Activated T-cell treated with anti-CD3 and anti-CD28 coated beads, Interleukin-2, amount 50 U/mL, for 4 hours (primary cell): ENCODE measurements at places on chromosomes 3 and 15.

DNA sequence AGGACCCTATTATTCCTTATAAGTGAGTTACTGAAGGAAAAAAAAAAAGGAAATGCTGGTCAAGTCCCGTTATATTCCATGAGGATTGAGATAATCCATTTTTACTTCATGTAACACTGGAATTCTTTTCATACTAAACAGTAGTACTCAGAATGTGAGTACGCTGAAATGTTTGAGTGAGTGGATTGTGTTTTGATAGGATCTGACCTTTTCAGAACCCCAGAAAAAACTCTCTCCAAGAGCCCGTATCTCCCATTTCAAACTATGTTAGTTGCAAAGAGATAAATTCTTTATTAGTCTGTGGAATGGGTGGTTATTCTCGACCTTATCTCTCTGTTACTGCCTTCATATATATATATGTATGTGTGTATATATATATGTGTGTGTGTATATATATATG is 2.5 kb upstream of the LPP start:
- DNase-seq, result no peak

DNA sequence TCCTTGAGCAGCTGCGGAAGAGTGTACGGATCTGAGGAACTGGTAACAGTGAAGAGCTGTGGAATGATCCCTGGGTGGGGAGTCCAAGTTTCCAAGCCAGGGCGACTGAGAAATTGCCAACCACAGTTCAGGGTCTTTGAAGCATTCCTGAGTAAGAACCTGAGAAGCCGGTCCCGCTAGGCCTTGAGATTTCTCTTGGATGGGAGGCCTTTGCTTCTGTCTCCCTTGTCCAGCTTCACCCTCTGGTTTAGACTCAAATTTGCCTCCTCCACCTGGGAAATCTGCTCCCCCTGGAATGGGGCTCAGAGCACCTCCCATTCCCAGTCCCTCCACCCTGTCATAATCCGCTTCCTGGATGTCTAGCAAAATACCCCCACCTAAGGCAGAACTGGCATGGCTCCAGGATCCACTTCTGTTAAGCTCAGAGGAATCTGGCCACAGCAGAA is 127.7 kb upstream of the DLG1 start:
- no peak for DNase-seq

- DNase-seq, result no peak
These were observed 67.2 kb downstream of the CFAP44 start for GRCh38 chr3:113374078-113374477.

DNA sequence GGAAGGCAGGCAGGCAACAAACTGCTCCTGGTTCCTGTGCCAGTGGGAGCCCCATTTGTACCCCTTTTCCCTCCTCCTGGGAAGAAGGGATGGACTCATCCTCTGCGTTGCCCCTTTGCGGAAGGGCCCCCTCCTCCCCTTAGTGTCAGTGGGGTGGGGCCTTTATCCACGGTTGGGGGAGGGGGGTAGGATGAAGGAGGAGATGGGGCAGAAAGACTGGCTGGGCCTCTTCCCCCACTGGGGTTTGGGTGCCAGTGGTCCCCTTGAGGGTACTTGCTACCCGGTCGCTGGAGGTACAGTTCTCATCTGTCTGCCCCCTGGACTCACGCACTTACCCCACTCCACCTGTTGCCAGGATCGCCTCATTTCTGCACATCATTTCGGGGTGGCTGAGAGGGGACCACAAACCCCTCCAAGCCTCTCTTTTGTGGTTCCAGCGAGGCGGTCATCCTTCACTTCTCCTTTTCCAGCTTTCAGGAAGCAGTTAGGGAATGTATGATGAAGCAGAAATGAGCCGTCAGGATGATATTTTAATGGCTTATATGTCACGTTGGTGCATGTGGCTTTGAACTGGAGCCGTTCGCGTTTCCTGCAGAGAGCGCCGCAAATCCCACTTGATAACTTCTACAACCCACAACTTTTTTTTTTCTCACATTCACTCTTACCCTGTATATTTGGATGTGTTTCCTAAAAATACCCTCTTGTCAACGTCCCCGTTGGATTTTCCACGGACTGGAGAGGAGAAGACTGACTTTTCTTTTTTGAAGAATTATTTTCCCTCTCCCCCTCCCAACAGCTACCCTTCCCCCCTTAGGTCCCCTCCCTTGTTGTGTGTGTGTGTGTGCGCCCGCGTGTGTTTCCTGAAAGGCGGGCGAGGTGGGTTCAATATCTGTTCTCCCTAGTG is at the start of gene ZIC4:
Gene ZIC4 (minus strand): TSS at position 516 of the 904 bp plus-strand sequence. CDS start 3,746 bp downstream, outside the sequence.
- no peak for DNase-seq

DNA sequence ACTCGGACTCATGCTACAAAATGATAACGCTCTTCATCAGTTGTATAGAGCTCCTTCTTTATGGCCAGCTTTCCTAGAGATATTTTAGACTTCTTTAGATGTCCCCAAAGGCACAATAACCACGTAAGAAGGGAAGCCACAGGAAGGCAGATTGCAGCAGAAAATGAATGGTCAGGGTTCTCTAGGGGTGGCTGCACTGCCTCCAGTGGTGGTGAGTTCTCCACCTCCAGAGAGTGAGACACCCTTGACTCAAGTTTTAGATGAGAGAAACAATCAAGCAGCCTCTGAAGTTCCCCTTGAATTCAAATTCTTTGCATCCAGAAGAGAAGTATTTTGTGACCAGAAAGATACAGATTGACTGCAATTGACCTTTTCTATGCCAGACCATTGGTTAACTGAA is 191.5 kb downstream of the TP63 start:
- DNase-seq, result no peak

DNA sequence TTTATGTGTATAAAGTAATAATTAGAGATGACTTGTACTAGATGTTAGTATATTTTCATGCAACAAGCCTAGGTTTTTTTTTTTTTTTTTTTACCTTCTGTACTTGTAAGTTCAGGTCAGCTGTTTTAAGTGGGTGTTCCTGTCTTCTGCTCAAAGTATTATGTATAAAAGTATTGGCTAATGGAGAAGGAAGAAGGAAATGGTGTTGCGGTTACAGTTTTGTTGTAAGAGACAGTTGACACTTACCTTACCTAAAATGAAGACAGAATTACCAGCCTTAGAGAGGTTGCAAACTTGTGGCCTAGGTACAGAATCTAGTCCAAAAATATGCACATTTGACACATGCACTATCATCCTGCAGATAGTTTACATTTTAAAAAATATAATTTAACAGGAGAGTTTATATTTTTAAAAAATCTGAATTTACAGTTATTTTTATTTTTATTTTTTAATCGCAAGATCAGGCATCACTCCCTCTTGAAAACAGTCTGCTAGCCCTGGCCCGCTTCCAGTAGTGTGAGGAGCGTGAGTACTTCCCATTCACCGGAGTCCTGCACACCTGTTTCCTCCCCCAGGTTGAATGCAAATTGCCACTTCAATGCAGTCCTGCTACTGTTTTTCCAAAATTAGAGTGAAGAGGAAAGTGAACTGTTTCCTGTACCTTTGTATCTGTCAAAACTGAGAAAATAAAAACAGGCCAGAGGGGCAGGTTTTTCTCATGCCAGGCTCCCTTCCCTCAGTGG is 224.3 kb upstream of the SOX2 start:
- DNase-seq, result no peak

DNA sequence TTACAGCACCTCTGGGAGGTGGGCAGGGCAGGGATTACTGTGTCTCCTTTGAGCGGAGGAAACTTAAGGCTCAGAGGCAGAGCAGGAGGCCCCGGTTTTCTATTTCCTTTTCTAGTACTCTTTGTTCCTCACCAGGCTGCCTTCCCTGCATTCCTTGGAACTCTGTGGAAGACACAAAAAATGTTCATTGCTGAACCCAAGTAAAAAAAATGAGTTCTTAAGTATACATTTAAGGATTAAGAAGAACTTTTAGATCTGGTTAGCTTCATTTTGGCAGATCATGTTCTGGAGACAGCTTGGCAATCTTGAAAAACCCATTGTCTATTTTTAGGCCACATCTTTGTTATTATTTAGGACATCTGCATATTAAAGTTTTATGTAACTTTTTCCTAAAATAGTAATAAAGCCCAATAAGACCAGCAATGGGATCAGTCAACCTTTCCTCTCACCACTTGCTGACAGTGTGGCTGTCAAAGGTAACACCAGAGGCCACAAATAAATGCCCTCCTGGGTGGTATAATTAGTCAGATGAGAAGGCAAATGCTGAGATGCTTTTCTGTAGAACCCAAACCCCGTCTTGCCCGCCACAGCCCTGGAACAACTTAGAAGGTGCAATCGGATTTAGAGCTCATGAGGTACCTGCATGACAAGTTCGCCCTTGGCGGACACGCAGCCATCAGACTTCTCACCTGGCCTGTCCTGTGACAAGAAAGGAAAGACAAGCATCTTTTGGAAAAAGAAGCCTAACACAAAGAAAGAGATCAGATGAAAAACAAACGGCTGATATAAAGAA is 97.2 kb downstream of the DGKG start:
- DNase-seq, result no peak

GRCh38 chr15:40128766-40129660 is 20.3 kb upstream of the BMF start:
- no peak for DNase-seq

DNA sequence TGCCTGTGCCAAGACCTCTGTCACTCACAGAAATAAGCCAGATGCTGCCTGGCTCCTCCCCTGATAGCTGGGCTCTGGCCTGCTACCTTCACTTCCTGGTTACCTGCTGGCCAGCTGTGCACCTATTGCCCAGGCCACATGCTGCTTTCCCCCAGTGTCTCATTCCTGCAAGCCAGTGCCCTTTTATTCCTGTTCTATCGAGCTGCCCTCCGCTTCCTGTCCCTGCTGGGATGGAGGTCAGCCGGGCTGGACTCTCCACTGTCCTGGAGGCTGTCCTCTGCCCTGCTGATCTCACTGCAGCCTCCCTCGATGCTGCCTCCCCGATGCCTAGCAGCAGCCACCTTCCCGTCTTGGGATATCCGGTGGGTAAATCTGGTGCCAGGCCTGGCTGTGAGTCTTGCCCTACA is 37.0 kb upstream of the SNRPA1 start:
- DNase-seq, result no peak

GRCh38 chr15:92614301-92614700 is 41.3 kb downstream of the FAM174B start:
- no peak for DNase-seq

- no peak for DNase-seq
These were observed 149.5 kb downstream of the DNAJB8 start for GRCh38 chr3:128317101-128317697.

DNA sequence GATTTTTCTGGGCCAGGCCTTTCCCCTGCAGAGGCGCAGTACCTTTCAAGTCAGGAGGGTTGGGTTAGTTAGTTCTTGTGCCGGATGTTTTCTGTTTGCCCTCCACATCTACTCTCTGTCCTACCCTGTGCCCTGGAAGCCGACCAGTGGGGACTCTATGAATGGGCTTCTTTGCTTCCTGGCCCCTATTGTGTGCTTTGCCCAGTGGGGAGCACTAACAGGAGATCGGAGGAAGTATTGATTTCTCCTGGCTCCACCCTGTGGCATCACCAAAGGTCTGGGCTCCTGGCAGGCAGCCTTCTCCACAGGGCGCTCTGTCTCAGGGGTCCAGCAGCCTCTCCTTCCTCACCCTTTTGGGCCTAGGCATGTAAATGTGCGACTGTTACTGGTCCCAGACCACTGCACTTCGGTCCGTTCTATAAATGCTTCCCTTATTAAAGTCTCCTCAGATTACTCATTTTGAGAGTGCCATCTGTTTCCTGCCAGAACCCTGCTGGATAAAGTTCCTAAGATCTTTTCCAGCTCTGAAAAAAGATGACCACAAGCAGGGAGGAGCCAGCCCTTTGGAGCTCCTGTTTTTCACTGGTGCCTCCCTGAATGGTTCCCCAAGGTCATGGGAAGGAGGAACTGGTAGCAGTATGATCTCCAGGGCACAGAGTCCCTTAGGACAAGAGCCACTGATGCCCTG is 44.5 kb downstream of the CTDSPL start:
- DNase-seq, result no peak

DNA sequence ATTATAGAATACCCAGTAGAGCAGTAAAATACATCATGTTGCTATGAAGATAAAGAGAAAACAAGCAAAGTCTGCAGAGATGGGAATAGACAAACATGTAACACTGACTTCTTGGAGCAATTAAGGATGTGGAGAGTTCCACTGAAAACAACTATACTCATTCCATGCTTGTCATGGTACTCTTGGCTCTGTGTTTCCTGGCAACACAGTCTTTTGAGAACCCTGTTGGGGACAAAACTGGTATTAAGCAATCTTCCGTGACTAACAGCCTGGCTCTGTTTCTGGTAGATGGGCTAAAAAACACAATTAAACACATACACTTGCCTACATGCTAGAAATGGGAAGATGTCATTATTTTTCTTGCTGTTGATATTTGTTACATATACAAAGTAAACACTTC is 1212.3 kb upstream of the GBE1 start:
- DNase-seq, result no peak

DNA sequence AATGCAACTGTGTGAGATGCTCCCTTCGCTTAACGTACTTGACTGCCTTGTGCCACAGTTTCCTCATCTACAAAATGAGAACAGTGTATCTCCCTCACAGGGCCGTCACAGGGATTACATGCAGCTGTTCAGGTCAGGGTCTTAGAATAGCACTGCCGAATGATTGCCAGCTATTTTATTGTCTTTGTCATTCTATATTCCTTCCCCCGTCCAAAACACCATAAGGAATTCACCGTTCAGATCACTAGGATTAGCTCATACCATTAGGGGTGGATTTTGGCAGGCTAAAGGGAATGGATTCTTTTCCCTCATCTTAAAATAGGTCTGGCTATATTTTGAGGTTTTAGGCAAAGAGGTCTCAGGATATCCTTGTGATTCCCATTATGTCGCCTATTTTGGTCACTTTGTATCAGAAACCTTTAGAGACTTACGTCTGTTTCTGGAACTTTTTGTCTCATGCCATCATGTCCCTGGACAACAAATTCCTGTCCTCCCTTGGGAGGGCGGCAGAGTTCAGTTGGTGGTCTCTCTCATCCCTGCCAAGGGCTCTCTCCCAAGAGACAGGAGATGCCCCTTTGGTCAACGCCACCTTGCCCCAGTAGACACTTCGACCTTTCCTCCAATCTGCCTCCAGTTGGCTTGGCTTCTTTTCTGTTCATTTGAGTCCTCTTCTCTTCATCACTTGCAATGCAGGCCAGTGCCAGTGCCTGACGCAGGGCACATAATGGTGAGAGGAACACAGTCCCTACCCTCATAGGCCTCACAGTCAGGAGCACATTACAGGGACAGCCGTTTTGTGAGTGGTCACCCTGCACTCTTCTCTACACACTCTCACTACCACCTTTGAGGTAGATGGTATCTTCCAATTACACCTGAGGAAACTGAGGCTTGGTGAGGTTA is 171.6 kb upstream of the BHLHE40 start:
- no peak for DNase-seq

- DNase-seq, result no peak
These were observed 39.7 kb downstream of the NBEAL2 start for GRCh38 chr3:47019201-47019600.

DNA sequence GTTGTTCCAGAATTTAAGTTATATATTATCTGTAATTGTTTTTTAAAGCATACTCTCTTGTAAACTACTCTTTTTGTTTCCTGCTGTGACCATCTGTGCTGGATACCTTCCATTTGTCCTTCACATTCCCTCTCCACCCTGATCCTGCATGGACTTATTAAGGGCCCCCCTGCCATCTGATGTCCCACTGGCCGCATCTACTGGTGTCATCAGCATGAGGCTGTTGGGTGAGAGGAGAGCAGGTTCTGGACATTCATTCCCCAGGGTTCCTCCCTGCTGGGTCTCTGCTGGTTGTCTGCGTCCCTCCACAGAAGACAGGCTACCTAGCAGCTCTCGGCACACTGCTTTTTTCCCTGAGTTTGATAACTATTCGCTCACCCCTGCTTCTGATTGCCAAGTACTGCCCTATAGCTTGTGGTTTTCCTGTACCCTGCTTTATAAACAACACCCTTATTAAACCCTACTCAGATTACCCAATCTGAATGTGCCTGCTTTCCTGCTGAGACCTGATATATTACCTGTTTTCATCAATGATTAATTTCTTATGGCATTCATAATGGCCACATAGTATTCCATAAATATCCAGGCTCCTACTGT is 7.7 kb downstream of the CMTM8 start:
- DNase-seq, result no peak
